Upper lobe of right lung (tissue), 1 donor: ENCODE measurements at places on chromosomes 1 and 21. TPM values are rescaled to one million over a fixed set of nuclear protein-coding genes. Genes with fewer than 3 reads are reported as not detected.

The CSF3R gene
- total RNA-seq, result 202 TPM

DNA sequence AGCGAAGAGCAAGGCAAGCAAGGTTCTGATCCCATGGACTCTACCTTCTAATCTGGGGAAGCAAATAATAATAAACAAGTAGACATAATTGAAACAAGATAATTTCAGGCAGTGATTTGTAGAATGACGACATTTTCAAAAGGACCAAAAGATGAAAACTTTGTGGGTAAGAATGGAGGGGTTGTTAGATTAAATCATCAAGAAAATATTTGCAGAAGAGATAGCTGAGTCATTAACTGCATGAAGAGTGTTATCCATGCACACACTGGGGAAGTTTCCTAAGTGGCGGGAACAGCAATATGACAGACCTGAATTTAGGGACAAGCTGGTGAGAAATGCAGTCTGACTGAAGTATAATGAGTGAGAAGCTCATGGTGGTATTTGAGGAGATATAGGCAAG is 583.1 kb upstream of the RGS18 start:
- DNase-seq, result no peak
- H3K4me3 ChIP-seq, result no peak overlapping the region
- H3K27me3 ChIP-seq, result no peaks in the 10 kb centered on the region
- no peaks in the 10 kb centered on the region for H3K36me3 ChIP-seq

- no peak overlapping the region for H3K27ac ChIP-seq
- no peaks in the 10 kb centered on the region for H3K4me1 ChIP-seq
- no peak for DNase-seq
- H3K27me3 ChIP-seq, result no peaks in the 10 kb centered on the region
Measured at GRCh38 chr1:65470766-65471165, 50.3 kb downstream of the LEPR start.

The HSPB7 gene
- total RNA-seq, result 10.7 TPM

The FAM78B gene
- total RNA-seq, result 1.2 TPM

DNA sequence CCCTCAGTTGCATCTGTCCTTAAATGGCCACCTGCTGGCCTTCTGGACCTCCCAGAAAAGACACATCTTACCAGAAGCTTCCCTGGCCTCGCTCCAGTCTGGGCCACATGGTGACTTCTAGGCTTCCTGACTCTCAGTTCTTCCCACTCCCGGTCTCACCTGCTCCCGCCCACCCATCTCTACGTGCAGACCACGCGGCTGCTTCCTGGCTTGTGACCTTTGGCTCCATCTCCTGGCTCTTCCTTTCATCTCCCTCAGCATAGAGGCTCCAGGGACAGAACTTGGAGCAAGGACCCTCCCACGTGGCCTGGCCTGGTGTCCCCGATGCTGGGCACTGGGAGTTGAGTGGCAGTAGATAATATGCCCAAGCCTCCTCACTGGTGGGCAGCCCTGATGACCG is 124.9 kb upstream of the IRF2BP2 start:
- H3K27me3 ChIP-seq, result no peaks in the 10 kb centered on the region
- H3K27ac ChIP-seq, result no peak overlapping the region
- H3K4me3 ChIP-seq, result no peak overlapping the region
- H3K36me3 ChIP-seq, result no peaks in the 10 kb centered on the region
- DNase-seq, result peak; percentile 57

- H3K27ac ChIP-seq, result peak overlapping the region; percentile 92
- peak; percentile 89 for DNase-seq
- H3K36me3 ChIP-seq, result no peaks in the 10 kb centered on the region
- H3K27me3 ChIP-seq, result no peaks in the 10 kb centered on the region
- peak overlapping the region; percentile 57 for H3K4me3 ChIP-seq
- peaks cover 11% of the 10 kb centered on the region for H3K4me1 ChIP-seq
Measured at GRCh38 chr1:56477164-56478111, 101.9 kb downstream of the PLPP3 start.

- H3K27me3 ChIP-seq, result no peaks in the 10 kb centered on the region
- H3K4me3 ChIP-seq, result no peak overlapping the region
- no peaks in the 10 kb centered on the region for H3K4me1 ChIP-seq
- no peak for DNase-seq
- no peaks in the 10 kb centered on the region for H3K36me3 ChIP-seq
Measured at GRCh38 chr1:198788561-198789064, 149.8 kb downstream of the PTPRC start.

- no peak overlapping the region for H3K4me3 ChIP-seq
- no peaks in the 10 kb centered on the region for H3K27me3 ChIP-seq
- peak overlapping the region; percentile 8 for H3K27ac ChIP-seq
- DNase-seq, result no peak
- peaks cover 16% of the 10 kb centered on the region for H3K4me1 ChIP-seq
- H3K36me3 ChIP-seq, result no peaks in the 10 kb centered on the region
Measured at GRCh38 chr21:34968414-34969333, 80.4 kb downstream of the RUNX1 start.

DNA sequence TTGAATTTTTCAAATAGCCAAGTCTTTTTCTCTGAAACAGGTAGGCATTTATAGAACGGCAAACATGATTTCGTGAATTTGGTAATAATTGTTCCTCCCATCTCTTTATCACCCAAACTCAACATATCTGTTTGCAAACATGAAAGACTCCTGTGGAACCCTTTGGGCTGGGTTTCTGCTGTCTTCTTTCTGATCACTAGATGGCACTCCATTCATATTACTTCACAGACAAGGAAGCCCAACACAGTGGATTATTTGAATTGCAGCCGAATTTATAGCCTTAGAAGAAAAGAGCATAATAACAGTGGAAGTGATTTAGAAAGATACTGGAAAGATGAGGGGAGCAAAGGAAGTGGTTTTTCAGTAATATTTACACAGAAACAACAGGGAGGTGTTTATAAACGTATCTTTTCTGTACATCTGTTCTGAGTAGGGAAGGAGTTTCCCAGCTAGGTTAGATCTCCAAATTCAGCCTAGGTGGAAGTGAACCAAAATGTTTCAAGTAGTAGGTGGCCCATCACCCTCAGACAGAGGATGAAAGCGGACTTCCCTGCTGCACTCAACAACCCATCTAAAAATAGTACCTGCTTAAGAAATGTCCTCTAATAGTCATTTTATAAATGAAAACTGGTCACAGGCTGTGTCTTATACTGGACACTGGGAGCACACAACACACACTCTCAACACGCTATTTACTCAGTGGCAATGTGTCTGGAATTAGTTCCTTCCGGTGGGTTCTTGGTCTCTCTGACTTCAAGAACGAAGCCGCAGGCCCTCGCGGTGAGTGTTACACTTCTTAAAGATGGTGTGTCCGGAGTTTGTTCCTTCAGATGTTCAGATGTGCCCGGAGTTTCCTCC is 67.6 kb downstream of the MAP3K21 start:
- H3K36me3 ChIP-seq, result no peaks in the 10 kb centered on the region
- DNase-seq, result no peak
- no peaks in the 10 kb centered on the region for H3K4me1 ChIP-seq
- H3K27ac ChIP-seq, result no peak overlapping the region
- no peak overlapping the region for H3K4me3 ChIP-seq
- no peaks in the 10 kb centered on the region for H3K27me3 ChIP-seq

GRCh38 chr1:151615711-151616504 is 4.1 kb downstream of the SNX27 start:
- peaks cover 30% of the 10 kb centered on the region for H3K4me1 ChIP-seq
- no peak overlapping the region for H3K27ac ChIP-seq
- H3K4me3 ChIP-seq, result no peak overlapping the region
- H3K36me3 ChIP-seq, result peaks cover 4% of the 10 kb centered on the region
- DNase-seq, result no peak

DNA sequence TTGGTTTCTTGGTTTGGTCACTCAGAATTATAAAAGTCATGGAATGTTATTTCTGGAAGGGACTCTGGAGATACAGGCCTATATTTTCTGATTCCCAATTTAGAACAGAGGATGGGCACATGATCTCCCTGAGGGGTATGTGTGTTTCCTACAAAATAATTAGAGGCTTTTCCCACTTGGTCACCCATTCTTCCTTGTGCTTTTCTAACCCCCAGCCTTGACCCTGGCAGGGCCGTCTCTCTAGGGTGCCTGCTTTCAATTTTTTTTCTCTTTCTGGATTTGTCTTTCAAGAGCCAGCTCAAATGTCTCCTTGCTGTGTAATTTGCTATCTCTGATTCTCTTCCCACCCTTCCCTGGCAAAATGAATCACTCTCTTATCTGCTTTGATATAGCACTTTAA is 131.9 kb downstream of the HLX start:
- H3K4me1 ChIP-seq, result peaks cover 5% of the 10 kb centered on the region
- H3K27me3 ChIP-seq, result no peaks in the 10 kb centered on the region

DNA sequence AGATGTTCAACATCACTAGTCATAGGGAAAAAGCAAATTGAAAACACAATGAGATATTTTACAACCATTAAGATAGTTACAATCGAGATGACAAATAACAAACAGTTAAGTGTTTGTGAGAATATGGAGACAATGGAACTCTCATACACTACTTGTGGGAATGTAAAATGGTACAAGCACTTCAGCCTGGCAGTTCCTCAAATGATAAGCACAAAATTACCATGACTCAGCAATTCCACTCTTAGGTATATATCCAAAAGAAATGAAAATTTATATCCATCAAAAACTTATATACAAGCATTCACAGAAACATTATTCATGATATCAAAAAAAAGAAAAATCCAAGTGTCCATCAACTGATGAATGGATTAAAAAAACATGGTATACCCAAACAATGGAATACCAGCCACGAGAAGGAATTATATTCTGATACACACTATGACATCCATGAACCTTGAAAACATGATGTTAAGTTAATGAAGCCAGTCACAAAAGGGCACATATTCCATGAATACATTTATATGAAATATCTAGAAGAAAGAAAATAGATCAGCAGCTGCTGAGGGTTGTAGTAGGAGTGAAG is 76.4 kb downstream of the EVI5 start:
- no peak overlapping the region for H3K27ac ChIP-seq
- DNase-seq, result no peak
- H3K36me3 ChIP-seq, result no peaks in the 10 kb centered on the region
- no peaks in the 10 kb centered on the region for H3K27me3 ChIP-seq
- H3K4me1 ChIP-seq, result no peaks in the 10 kb centered on the region

The PTGS2 gene
- 30.4 TPM for total RNA-seq

- peaks cover 19% of the 10 kb centered on the region for H3K4me1 ChIP-seq
- no peaks in the 10 kb centered on the region for H3K27me3 ChIP-seq
- H3K27ac ChIP-seq, result no peak overlapping the region
Measured at GRCh38 chr21:41364308-41364707, 2.5 kb downstream of the MX2 start.

GRCh38 chr1:156241926-156242325 is at the start of gene BGLAP:
Gene BGLAP, plus strand, starts transcription at chr1:156242184. Its CDS starts 48 bp downstream, at chr1:156242232.
- no peak within 1 kb of the TSS for H3K4me3 ChIP-seq
- H3K4me1 ChIP-seq, result peaks cover 15% of the 10 kb centered on the region
- peaks cover 39% of the 10 kb centered on the region for H3K36me3 ChIP-seq

The TOR1AIP2 gene
- 88.5 TPM for total RNA-seq

DNA sequence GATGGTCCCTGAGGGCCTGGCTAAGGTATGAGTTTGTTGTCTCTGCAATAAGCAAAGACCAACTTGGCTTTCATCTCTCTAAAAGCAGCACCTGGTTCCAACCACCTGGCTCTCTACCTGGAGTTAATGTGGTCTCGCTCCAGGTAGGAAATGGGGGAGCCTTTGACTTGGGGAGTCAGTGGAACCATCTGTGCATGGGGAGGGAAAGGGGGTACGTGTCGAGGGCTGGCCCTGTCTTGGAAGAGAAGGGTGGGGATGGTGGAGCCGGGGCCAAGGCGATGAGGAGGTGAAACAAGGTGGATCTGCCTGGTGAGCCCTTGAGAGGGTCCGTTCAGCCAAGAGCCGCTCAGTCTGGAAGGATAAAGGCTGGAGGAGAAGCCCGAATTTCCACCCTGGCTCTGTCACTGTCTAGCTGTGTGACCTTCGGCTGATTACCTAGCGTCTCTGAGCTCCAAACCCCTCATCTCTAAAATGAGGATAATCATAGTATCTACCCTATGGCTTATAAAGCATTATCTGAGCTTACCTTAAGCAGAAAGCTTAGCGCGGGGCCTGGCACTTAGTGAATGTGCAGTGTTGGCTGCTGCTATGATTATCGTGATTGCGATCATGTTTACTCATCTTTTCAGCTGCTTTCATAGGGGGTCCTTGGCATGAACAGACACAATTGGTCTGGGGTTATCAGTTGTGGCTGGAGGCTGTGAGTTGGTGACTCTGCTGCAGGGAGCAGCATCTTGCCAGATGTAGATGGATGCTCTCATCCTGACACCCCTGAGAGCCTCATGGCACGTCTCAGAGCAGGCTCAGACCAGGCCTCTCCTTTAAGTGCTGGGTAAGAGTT is 78.7 kb downstream of the ACTL8 start:
- no peak overlapping the region for H3K4me3 ChIP-seq
- no peaks in the 10 kb centered on the region for H3K36me3 ChIP-seq
- H3K27ac ChIP-seq, result no peak overlapping the region

DNA sequence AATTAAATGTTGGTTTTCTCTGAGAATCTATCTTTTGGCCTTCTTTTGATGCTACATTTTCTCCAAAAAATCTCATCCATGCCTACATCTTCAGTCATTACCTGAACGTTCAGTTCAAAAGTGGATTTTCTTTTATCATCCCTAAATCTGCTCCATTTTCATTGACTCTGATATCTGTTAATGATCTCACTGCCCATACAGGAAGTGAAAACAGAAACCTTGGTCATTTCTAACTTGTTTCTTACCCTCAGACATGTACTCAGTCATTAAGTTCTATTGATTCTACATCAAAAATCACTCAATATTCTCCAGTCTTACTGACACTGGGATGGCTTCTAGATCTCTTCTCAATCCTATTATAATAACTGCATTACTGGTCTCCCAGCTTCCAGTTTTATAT is 22.7 kb downstream of the PRKACB start:
- no peak overlapping the region for H3K27ac ChIP-seq
- no peak overlapping the region for H3K4me3 ChIP-seq
- H3K27me3 ChIP-seq, result no peaks in the 10 kb centered on the region
- H3K4me1 ChIP-seq, result no peaks in the 10 kb centered on the region
